NCI-H1105 (cell line): ENCODE measurements at places on chromosomes 7 and 10.

GRCh38 chr7:116583653-116584052, 58.8 kb downstream of the CAV1 start:
- no peak for DNase-seq

DNA sequence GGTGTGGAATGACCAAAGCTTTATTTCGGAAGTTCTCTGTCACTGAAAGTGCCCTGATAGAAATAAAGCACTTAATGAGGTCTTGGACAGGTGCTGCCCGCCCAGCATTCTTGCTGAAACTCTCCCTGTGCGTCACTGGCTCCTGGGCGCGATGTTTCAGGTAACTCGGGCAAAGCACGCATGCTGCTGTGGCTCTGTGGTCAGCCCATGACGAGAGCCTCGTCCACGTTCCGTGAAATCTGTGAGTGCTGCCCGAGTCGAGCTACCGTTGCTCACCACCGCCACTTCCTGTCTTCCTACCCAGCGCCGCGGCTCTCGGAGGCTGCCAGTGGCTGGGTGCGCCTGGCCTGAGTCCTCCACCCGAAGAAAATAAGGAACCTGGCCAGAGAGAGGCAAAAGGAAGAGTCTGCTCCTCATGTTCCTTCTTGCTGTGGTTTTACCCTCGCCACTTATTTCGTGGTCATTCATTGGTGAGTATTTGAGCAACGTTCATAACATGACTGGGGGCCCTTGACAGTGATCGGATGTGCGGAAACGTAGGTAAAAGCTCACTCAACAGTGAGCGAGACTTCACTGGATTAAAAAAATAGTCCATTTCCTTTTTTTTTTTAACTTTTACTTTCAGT, 95.5 kb downstream of the MAP3K8 start:
- no peak for DNase-seq

DNA sequence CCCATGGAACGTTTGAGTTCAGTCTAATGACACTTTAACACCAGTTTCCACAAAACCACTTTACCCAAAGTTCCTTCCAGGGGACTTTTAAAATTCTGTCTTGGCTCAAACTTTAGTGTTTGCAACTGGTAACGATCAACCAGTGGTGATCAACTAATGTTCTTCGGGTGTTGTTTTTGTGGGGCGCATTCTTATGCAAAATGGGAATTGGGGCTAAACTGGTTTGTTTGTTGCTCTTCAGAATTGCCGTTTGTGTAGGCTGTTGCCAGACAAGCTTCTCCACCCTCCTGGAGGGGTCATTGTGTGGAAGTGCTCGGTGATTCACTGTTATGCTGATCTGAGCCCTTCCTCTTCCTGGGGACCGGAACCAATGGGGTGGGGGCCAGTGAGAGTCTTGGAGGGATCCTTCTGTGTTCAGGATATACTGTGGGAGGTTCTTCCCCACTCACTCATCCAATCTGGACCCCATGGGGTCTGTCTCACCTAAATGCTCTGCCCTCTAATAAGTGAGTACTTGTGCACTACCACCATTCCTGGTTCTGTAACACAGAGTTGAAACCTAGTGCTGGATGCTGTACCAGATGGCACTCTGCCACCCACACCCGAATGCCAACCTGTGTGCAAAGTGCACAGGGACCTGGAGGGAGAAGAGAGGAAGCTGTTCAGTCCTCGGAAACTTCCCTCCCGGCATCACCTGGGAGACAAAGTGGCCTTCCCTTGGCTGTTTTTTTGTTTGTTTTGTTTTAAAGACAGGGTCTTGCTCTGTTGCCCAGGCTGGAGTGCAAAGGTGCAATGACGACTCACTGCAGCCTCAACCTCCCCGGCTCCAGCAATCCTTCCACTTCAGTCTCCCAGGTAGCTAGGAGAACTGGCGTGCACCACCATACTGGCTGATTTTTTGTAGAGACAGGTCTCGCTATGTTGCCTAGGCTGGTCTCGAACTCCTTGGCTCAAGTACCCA, 2.1 kb downstream of the NFE2L3 start:
- no peak for DNase-seq

- DNase-seq: no peak
Measured at GRCh38 chr10:87546210-87546609, 41.5 kb downstream of the MINPP1 start.

DNA sequence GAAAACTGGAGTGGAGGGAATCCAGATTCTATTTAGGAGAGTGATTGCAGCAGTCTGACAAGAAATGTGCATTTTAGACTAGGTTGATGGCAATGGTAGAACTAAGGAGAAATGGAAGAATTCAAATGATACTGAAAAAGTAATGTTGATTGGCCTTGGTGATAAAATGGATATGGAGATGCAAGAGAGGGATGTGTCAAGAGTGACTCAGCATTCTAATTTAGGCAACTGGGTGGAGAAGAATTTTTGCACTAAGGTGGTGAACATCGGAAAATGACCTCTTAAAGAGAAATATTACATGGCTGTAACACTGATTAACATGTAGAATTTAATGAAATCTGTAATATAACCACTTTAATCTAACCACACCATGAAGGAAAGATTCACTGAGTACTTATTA, 806.5 kb downstream of the PHTF2 start:
- no peak for DNase-seq

DNA sequence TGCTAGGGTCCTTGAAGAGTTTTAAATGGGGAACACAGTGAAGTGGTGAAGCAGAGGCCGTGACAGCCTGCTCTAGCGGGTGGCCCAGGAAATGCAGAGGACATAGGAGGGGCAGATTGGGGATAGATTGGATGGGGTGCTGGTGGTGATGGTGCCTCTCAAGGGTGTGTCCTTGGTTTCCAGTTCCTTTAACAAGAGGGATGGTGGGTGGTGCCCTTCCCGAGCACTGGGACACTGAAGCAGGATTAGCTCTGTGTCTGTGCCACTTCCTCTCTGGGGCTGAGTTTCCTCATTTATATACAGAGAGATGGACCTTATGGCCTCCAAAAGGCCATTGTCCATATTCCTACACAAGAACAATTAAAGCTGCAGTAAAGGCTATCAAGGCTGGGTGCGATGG, 285.5 kb downstream of the TCF7L2 start:
- DNase-seq: no peak

DNA sequence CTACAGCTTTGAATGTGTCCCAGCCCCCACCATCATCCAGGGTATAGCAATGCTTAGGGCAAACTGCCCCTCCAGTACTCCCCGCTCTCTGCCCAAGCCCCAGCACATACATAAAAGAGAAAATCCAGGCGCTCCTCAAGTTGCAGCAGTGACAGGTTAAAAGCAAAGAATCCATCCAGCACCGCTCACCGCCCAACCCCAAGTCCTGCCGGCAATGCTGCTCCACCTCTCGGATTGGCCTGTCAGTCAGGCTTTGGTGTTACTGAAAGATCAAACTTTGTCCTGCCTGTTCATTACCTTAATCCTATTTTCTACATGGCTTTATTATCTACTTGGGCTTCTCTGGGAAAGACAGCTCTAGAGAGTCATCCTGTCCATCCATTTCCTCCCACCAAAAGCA, 31.9 kb downstream of the DPCD start:
- no peak for DNase-seq

GRCh38 chr10:87973635-87974034, 110.2 kb downstream of the PTEN start:
- no peak for DNase-seq

GRCh38 chr7:27167916-27168264, 2.6 kb upstream of the HOXA9 start:
- DNase-seq: no peak

GRCh38 chr7:6164491-6164890, 107.9 kb downstream of the CYTH3 start:
- no peak for DNase-seq

GRCh38 chr10:49689882-49690510, 10.5 kb downstream of the C10orf53 start:
- no peak for DNase-seq

DNA sequence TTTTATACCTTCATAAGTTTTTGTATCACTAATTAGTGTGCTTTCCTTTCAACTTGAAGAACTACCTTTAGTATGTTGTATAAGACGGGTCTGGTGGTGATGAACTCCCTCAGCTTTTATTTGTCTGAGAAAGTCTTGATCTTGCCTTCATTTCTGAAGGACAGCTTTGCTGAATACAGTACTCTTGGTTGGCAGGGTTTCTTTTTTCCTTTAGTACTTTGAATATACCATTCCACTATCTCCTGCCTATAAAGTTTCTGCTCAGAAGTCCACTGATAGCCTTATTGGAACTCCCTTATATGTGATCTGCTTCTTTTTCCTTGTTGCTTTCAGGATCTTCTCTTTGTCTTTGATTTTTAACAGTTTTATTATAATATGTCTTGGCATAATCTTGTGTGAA, 230.9 kb downstream of the HPSE2 start:
- no peak for DNase-seq

- no peak for DNase-seq
Measured at GRCh38 chr10:27494116-27494805, 9.8 kb upstream of the RAB18 start.

DNA sequence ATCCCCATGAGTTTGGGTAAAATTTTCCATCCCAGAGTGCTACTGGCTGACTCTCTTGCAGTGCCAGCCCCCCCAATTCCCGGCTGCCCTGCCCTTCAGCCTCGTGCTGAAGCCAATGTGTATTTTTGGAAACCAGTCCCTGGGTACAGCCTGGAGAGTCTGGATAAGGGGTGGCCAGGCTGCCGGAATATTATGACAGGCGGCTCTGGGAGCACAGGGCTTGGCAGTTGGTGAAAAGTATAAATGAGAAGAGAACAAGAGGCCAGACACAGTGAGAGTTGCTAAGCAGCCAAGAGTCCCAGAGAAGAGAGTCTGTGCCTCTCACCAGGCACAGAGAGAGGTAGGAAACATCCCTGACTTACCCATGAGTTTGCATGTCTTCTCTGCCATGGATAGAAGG, 53.6 kb downstream of the TMEM130 start:
- DNase-seq: no peak
